Lung (tissue), 17 donors: ENCODE measurements at places on chromosomes 13 and 19.

- DNase-seq, result no peak
These were observed 69.5 kb downstream of the DACH1 start for GRCh38 chr13:71797517-71797916.

DNA sequence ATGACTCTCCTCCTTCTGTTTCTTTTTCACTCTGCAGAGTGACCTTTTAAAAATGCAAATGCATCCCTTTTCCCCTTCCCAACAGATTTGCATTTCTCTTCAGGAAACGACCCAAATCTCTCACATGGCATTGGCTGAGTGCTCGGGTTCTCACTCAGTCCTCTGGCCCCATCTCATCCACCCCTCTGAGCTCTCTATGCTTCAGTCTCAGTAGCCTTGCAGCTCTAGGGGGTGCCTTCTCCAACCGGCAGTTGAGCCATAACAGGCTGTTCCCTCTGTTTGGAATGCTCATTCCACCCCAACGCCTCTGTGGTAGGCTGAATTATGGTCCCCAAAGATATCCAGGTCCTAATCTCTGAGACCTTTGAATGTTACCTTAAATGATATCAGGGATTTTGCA lies 78.2 kb downstream of the AKAP11 start:
- no peak for DNase-seq

DNA sequence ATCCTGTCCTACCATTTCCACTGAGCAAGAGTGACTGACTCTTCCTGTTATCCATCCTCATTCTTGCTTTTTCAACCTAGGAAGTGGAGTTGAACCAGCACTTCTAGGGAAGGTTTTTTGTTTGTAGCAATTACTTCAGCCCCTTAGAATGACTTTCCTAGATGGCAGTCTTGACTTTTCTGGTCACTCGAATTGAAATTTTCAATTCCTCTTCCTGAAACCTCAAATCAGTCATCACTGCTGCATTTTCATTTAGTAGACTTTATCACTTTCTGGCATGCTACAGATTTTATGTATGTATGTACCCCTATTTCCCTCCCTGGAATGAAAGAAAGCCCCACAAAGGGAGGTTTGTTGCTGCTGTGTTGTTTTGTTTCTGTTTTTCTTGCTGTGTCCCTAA lies 915.9 kb downstream of the PCDH17 start:
- DNase-seq, result no peak

DNA sequence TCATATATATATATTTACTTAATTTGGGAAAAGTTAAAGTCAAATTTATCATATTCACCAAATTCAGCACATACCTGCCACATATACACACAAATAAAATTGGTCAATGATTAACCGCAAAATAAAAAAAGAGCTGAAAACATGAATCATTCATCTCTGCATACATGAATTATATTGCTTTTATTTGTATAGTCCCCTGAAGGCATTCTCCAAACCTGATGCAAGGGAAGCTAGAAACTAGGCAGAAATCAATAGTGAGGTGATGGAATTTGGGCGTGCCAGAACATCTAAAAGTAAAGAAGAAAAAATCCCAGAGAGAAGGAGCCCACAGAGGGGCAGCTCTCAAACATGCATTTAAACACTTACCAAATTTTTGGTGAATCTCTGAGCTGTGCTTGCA lies 60.1 kb downstream of the UFM1 start:
- DNase-seq, result no peak

DNA sequence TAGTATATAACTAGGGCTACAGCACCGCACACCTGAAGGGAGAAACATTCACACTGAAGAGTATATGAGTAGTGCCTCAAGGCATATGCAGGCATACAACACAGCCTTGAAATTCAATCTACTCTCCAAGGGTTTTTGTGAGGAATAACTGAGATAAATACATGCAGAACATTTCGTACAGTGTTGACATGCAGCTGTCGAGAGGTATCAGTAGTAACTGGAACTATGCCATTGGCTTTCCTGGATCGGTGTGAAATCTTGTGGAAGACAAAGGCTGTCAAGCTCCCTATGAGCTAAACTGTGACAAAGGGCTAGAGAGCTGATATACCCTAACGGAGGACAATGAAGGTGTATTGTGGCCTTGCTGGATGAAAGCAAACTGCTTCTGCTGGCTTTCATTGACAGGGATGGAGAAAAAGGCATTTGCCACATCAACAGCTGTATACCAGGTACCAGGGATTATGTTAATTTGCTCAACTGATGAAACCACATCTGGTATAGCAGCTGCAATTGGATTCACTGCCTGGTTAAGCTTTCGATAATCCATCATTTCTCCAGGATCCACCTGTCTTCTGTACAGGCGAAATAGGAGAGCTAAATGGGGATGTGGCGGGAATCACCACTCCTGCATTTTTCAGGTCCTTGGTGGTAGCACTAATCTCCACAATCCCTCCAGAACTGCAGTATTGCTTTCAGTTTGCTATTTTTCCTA lies 16.3 kb downstream of the MTRF1 start:
- DNase-seq, result no peak

GRCh38 chr13:79799059-79799867 lies 318.3 kb downstream of the NDFIP2 start:
- DNase-seq, result no peak

GRCh38 chr13:50285283-50285682 lies 270.0 kb downstream of the KCNRG start:
- DNase-seq, result no peak
